Hematopoietic multipotent progenitor cell treated with erythropoietin and hydrocortisone succinate and interleukin-3 and kit ligand, for 8 days (in vitro differentiated cells): ENCODE measurements at places on chromosomes 2 and 18.

DNA sequence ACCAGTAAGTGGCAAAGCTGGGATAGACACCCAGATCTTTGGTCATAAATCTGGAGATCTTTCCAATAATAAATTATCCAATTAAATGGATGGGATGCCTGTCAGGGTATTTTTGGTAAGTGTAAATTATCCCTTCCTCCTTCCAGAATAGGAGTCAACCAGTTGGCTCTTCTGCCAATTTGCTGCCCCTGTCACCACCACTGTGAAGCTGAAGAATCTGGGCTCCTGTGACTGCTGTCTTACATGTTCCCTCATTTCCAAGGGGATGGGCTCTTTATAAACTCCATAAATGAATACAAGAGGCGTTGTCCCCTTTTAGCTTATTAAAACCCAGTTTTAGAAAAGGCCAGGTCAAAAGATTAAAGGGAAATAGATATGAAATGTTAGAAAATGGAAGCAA, 17.8 kb upstream of the BMP10 start:
- DNase-seq: no peak

GRCh38 chr2:124652099-124652498, 627.0 kb downstream of the CNTNAP5 start:
- DNase-seq: no peak

GRCh38 chr2:149800624-149801542, 213.3 kb upstream of the MMADHC start:
- DNase-seq: no peak

DNA sequence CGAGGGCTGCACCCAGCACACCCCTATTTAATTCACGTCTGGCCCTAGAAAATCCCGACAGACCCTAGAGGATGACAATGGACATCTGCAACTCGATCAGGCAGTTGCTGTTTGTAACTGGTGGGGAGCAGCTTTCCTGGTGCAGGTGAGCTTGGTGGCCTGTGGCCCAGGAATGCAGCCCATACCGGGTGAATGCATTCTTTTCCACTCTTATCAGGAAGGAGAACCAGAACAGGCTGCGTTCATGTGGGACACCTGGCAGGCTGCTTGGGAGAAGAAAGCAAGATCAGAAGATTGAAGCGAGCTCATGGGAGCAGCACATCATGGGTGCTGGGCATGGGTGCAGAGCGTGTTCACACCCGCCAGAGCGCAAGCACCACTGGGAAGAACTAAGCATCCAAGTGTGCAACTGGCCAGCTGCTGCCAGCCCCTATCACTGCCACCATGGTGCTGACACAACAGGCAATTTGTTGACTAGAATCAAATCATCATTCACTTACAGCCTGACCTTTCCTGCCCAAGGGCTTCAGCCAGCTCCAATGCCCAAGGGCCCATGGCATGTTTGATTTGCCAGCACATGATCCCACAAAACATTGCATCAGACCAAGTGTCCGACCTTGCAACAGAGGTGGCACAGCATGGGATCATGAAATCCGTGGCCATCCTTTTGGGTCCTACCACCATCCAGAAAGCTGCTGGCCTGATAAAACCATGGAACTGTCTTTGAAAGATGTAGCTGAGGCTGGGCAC, 241.7 kb upstream of the ID2 start:
- DNase-seq: no peak

GRCh38 chr2:52135235-52135634, 1103.3 kb upstream of the NRXN1 start:
- DNase-seq: no peak

- peak; percentile 31 for DNase-seq
Measured at GRCh38 chr2:26971911-26972786, 1.7 kb downstream of the MAPRE3 start.

DNA sequence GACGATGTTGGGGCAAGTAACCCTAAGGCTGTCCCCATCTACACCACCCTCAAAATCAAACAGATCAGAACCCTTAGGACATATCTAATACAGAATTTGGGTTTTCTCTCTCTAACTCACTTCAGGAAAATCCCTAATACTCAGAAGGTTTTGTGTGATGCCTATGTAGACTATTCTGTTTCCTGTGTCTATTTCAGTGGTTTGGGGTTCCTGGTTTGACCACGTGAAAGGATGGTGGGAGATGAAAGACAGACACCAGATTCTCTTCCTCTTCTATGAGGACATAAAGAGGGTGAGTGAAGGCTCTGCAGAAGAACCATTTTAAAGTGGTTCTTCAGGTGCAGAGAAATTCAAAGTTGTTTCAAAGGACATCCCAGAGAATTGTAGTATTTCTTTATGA, 16.3 kb downstream of the SULT1C2 start:
- DNase-seq: no peak

DNA sequence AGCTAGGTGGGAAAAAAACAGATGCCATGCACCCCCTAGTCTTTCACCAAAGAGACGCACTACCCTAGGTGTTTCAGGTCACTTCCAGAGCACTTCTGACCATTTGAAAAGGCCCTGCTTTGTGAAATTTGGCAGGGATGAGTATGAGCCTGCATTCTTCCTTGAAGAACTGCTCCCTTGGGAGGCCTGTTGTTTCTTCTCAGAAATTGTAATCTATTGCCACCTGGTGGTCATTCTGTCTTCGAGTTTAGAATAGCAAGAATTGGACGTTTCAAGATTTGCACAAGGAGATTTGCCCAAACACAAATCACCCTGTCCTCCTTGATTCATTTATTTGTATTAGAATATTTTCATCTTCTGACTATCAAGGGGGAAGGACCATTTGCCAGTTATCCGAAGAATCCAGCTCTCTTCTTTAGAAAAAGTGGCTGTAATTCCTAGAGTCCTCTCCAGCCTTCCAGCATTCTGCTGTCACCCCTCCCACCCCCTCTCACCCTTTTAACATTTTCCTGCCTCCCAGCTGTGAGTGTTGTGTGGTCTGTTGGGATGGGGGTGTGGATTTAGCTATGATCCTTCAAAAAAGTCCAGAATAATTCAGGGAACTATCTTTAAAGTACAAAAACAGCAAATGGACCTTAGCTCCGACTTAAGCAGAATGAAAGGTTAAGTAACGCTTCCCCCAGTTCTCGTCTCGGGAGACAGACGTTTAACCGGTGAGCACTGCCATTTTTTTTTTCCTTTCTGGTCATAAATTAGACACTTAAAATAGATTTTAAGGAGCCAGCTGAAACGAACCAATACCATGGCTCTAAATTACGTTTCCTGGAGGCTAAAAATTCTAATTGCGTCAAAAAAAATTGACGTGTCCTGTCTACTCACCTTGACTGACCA, 3.7 kb upstream of the GAD1 start:
- peak; percentile 81 for DNase-seq

GRCh38 chr2:167353605-167354280, 465.5 kb downstream of the XIRP2 start:
- no peak for DNase-seq

DNA sequence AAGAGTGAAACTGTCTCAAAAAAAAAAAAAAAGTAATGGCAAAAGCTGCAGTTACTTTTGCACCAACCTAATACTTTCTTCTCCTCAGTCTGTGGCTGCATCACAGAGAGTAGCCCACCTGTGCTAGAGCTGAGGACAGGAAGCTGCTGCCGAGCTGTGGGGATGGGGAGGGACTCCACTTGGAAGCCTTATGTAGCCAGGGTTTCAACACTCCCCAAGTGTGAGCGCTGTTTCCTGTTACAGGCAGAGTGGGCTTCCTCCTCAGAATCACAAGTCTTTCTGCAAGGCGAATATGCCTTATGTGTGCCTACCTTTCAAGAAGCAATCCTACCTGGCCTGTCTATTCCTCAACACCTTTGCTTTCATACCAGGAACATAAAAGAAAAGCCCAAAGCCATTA, 36.3 kb upstream of the CYP27C1 start:
- no peak for DNase-seq

GRCh38 chr2:224722250-224722649, 6.1 kb upstream of the CCDC195 start:
- DNase-seq: no peak

DNA sequence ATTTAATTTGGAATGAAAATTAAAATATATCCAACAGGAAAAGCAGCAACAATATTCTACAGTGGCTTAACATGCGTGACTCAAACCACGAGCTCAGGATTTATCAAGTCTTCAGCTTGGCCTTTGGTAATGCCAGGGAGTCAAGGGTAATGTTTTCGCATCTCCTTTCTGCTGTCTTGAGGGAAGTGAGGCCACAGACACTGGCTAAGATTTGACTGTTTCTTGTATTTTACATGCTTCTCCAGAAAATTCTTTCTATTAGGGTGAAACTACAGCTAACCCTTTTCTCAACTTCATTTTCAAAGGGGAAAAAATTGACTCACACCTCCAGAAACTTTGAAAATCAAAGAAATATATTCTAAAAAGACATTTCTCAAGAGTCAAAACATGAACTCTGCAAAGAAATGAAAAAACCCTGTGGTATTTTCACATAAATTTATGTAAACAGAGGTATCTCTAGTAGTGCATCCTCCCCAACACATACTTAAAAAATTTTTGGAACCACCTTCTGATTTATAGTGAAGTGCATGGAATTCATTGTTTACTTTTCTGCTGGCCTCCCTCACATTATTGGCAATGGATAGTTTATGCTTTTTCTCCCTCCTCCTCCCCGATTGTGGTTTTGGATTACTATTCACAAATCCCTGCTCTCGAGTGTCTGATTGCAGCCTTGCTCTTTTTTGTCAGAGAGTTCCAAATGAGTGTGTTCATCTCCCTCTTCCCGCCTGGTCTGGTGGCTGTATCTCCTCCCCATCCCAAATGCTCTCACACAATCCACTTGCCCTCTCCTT, 48.7 kb downstream of the DPP4 start:
- DNase-seq: no peak

GRCh38 chr2:8710951-8711350, 29.1 kb downstream of the ID2 start:
- no peak for DNase-seq

DNA sequence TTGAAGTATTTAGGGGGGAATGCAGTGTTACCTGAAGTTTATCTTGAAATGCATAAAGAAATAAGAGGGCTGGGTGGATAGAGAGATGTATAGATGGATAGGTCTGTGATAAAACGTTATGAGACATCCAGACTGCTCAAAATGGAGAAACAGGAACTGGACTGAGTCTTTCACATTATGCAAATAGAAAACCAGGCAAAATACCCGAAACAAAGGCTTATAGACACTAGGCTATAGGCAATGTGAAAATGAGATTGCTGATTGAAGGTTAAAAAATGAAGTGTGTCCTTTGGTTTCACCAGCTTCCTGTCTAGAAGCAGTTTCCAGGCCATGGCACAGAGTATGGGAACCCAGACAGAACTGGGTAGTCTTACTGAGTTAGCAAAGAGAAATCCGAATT, 24.9 kb upstream of the SLC3A1 start:
- DNase-seq: no peak

- DNase-seq: no peak
Measured at GRCh38 chr18:51654488-51655326, 457.2 kb upstream of the MEX3C start.

DNA sequence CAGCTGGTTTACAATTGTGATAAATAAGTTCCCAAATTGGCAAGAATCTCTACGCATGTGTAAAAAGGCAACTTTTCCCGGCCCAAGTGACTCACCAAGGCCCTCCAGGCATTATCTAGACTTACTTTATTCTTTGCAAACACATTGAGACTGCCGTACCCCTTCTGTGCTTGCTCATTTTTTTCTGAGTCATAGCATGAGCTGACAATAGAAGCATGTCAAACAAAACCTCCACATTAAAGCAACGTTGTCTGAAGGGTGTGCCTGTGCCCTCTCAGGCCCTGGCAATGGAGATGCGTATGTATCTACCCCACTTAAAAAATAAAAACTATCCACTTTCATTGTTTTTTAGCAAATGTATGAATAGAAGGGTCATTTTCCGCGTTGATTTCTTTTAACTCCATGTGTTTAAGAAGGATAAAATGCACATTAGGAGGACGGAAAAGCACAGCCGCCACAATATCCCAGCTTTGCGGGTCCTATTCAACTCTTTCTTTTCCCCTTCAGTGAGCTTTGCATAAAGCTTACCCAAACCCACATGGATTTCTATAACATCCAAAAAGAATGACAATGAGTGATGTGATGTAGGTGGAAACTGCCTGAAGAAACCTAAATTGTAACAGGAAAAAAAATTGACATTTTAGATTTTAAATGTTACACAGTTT, 298.2 kb downstream of the CDCA7 start:
- no peak for DNase-seq

GRCh38 chr18:13223311-13224143, 5.0 kb downstream of the LDLRAD4 start:
- DNase-seq: peak; percentile 81

- DNase-seq: no peak
Measured at GRCh38 chr2:26279886-26280285, 35.1 kb downstream of the HADHB start.

DNA sequence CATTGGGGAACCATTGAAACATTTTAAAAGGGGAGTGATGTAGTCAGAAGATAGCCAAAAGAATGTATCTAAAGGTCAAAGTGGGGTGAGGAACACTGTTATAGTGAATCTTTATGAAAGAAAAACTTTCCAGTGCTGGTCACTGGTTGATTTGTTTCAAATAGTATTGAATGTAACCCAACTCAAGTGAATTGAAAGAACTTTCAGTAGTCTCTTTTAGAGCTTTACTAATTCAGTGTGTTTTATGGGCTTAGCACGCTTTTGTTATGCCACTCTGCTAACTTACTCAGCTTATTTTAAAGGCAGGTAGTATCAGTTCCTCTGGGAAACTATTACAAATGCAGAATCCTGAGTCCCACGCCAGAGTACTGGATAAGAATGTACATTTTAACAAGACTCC, 57.3 kb downstream of the GTF2A1L start:
- DNase-seq: no peak

DNA sequence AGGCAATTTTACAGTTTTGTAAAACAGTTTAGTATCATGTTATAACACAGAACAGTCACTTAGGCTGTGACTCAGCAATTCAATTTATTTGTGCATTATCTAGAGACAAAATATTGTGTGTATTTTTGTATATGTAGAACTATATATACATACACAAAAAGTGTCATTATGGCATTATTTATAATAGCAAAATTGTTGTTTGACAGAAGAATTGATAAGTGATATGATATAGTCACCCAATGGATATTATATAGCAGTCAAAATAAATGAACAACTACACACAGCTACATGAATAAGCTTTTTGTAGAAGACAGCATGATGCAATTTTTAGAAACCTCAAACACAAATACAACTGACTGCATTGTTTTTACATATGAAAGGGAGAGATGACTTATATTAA, 334.0 kb downstream of the TRIB2 start:
- DNase-seq: no peak

GRCh38 chr2:98058191-98058975, 28.6 kb upstream of the VWA3B start:
- no peak for DNase-seq

- peak; percentile 59 for DNase-seq
Measured at GRCh38 chr18:69838620-69839411, 108.9 kb downstream of the CD226 start.

DNA sequence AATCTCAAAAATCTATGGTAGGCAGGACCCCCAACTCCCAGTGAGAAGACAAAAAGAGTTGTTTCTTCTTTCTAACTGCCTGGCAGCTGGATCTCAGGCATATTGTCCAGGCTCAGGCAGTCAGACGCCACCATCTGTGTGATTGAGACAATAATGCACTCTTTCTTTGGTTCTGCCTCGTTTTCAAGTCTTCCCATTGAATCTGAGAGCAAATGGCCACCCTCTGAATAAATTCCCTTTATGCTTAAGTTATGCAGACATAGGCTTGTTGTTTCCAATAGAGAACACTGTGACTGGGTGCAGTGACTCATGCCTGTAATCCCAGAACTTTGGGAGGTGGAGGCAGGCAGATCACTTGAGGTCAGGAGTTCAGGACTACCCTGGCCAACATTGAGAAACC, 15.3 kb upstream of the CD207 start:
- no peak for DNase-seq
